Midbrain (tissue), 1 donor: ENCODE measurements at places on chromosomes 12 and 14.

GRCh38 chr14:103118663-103119404, 4.4 kb upstream of the TNFAIP2 start:
- peak; percentile 10 for DNase-seq

DNA sequence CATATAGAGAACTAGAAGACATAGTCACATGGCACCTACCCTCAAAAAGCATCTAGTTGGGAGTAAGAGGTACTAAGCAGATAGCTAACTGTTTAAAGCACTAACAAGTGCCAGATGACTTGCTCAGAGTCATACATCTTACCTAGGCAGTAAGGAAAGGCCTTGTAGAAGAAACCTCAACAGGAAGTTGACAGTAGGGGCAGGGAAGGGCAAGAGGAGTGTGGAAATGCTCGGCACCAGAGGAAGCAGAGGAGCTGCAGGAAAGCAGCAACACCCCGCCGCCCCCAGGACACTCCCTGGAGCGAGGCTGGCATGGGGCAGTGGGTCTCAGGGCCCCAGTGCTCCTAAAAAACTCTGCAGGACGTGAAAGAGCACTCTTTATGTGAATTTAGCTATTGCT, 92.9 kb downstream of the PPP2R5C start:
- no peak for DNase-seq

- DNase-seq: no peak
Observed at GRCh38 chr14:68112442-68112841, 292.9 kb downstream of the RAD51B start.

GRCh38 chr14:96037891-96038557, 1.1 kb upstream of the C14orf132 start:
- no peak for DNase-seq

DNA sequence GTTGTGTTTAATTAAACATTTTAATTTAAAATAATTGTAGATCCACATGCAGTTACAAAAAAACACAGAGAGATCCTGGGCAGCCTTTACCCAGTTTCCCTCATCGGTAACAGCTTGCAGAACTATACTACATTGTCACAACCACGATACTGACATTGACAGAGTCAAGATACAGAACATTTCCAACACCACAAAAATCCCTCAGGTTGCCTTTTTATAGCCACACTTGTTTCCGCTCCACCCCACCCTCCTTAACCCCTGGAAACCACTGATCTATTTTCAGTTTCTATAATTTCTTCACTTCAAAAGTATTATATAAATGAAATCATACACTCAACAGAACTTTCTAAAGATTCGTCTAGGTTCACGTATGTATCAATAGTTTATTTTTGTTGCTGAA, 458.8 kb upstream of the SOX5 start:
- no peak for DNase-seq

GRCh38 chr12:48934312-48934706, 9.0 kb upstream of the FKBP11 start:
- no peak for DNase-seq

DNA sequence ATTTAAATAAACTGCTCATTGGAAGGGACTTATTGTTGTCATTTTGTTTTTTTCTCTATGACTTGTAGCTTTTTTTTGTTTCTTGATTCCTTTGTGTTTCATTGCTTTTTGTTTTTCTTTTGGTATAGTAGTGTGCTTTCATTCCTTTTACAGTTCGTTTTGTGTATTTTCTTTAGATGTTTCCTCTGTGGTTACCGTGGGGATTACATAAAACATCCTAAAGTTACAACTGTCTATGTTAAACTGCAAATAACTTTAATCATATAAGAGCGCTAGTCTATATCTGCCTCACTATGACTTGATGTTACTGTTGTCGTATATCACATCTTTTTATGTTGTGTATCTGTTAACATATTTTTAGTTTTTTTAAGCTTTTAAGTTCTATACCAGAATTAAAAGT, 86.9 kb downstream of the ATF7IP start:
- DNase-seq: no peak

DNA sequence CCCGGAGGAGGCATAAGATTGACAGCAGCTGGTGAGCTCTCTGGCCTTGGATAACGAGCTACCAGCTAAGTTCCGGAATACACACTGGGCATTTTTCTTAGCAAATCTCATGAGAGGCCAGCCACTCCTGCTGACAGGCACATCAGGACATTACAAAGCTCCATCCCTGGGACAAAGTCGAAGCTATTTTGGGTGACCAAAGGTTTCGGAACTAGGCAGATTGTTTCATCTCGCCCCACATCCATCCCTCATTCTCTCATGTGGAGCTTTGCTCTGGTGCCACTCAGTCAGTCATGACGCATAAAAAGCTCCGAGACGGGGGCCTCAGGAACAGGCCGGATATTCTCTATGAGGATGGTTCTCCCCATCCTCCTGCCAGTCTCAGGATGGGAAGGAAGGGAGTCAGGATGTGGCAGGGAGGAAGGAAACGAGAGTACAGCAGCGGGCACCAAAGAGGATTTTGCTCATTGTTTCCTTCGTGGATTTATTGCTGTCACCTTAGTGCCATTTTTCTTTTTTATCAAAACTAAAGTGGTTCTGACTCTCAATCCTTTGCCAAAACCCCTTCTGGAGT, 253.1 kb upstream of the FKBP4 start:
- peak; percentile 19 for DNase-seq

DNA sequence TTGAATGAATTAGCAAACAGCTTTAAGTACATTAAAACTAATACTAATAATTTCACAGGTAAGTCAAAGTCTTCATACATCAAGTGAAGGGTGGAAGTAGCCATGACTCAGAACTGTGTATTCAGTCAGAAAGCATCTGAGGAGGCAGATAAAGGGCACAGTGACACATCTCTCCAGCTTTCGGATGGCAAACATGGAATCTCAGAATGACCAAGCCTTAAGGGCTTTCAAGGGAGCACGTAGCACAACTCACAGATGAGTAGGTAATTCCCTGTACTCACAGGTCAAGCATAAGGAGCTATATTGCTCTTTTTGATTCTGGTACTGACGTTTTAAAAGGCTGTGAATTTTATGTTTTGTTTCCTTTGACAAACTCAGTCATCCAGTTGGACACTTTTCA, 56.0 kb downstream of the MDGA2 start:
- no peak for DNase-seq

DNA sequence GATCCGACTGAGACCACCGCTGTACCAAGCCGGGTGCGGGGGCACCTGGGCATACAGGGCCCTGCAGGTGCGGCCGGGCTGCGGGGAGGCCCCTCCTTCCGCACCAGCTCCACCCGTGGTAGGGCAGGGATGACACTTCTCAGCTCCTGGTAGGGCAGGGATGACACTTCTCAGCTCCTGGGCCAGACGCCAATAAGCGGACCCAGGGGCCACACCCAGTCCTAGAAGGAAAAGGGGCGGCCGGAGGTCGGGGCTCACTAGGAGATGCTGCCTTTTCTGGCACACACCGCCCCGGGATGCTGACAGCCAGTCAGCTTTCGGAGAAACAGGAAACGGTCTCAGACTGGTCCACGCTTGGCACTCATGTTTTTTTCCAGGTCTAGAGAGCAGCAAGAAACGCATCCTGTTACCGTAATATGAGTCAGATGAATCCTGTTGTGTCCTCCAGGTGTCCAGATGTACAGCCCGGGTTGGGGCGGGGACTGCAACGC, 34.8 kb downstream of the NFKBIA start:
- no peak for DNase-seq

DNA sequence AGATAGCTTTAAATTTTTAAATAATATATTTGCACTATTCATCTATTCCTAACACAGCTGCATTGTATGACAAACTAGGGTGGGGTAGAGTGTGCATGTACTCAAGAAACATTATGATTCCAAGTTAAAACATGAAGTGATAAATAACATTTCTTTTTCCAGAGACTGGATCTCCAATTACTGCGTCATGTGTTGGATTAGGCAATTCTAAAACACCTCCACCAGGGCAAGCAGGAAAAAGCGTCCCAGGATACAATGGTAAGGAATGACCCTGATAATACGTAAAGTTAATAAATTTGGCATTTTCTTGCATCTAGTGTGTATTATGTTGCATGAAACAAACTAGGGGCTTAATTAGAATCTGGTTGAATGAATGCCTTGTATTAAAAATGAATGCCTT, 138.9 kb downstream of the ACSS3 start:
- DNase-seq: no peak
